ENCODE measurements at places on chromosomes 13 and 19.

- no peak for DNase-seq
Measured at GRCh38 chr19:33448159-33448516, 73.5 kb downstream of the PEPD start.

DNA sequence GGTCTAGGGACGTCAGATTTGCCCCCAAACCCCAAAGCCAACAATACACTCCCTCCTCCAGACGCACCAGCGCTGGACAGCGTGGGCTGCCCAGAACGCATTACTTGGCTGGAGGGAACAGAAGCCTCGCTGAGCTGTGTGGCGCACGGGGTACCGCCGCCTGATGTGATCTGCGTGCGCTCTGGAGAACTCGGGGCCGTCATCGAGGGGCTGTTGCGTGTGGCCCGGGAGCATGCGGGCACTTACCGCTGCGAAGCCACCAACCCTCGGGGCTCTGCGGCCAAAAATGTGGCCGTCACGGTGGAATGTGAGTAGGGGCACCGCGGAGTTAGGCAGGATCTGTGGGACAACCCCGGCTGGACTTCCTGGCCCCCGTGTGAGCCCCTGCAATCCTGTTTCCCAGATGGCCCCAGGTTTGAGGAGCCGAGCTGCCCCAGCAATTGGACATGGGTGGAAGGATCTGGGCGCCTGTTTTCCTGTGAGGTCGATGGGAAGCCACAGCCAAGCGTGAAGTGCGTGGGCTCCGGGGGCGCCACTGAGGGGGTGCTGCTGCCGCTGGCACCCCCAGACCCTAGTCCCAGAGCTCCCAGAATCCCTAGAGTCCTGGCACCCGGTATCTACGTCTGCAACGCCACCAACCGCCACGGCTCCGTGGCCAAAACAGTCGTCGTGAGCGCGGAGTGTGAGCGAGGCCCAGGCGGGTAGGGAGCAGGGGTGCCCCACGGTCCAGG lies 4.0 kb downstream of the ICAM5 start:
- no peak for DNase-seq

- no peak for DNase-seq
Measured at GRCh38 chr13:73107970-73108369, 49.2 kb downstream of the KLF5 start.

DNA sequence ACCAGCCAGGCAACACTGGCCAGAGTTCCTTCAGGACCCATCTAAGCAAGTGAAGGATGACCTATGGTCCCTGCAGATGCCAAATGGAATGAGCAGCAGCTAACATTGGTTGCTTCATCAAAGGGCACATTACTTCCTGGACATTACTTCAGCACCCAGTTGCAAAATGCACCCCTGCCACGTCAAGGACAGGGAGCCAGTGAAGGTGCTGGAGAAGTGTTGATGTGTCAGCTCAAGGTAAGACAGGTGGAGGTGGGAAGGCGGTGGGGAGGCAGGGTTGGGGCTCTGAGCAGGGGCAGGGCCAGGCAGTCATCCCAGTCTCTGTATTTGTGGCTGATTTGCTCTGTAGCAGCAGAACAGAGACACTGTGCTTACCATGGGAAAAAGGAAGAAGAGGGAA lies 14.6 kb downstream of the CSNK1A1L start:
- no peak for DNase-seq

GRCh38 chr19:28468701-28469459 lies 744.1 kb downstream of the UQCRFS1 start:
- DNase-seq = peak; percentile 61

DNA sequence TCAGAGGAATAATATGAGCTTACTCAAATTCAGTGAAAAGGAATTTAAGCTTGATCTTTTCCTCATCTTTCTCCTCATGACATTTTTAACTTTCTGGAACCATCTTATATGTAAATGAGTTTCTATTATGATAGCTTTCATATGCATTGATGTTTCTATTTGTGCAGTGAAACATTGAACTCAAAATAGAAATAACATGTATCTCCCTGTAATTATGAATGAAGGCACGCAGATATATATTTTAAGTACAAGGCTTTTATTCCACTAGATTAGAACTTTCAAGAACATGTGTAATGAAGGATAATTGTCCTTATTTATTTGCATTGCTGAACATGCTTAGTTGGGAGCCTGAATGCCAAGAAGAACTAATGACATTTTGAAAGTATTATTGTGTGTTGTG lies 1391.7 kb upstream of the MIR17HG start:
- DNase-seq = no peak

All from urothelium cell line (cell line).